COLO829 (cell line): ENCODE measurements at places on chromosomes 5 and 9.

DNA sequence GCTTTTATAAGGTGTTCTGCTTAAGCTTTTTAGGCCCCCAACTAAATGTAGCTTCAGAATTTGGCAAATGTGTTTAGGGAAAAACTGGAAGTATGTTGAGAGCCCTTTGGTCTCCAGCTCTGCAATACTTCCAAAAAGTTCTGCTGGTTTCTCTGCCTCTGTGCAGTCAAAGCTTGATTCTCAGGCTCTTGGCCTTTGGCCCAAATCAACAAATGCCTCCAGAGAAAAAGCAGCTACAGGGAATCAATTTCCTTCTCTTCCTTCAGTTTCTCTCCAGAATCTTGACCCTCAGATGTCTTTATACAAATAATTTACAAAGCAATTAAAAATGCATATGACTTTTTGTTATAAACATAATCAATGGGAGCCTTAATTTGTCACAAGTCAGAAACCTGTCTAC, 235.7 kb downstream of the COMMD10 start:
- DNase-seq = no peak

GRCh38 chr9:77856615-77857014, 175.0 kb downstream of the GNAQ start:
- no peak for DNase-seq

DNA sequence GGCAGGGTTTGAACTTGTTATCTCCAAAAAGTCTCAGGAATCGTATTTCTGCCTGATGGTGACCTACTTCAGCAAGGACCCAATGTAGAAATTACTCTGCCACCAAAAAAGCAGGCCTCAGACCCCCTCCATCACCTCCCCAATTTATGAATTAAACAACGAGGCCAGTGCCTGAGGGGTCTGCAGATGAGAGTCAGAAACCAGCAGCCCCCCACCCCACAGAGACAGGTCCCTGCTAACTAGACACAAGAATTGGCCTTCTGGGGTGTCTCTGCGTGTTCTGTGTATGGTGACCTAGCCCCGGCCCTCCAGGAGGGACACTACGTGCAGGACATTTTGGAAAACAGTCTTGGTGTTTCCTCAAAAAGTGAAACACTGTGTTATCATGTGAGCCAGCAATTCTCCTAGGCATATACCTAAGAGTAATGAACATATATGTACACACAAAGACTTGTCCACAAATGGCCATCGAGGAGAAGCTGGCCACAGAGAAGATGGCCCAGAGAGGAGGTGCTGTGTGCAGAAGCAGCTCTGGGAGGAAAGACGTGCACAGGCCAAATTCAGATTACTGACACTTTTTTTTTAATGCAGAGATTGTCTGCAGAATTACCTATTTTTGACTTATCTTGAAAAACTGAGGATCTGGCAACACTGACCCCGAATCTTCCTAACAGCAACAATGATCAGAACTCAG, 93.8 kb downstream of the ADAMTS2 start:
- DNase-seq = no peak

- no peak for DNase-seq
Observed at GRCh38 chr5:160833806-160834205, 18.2 kb downstream of the ATP10B start.

DNA sequence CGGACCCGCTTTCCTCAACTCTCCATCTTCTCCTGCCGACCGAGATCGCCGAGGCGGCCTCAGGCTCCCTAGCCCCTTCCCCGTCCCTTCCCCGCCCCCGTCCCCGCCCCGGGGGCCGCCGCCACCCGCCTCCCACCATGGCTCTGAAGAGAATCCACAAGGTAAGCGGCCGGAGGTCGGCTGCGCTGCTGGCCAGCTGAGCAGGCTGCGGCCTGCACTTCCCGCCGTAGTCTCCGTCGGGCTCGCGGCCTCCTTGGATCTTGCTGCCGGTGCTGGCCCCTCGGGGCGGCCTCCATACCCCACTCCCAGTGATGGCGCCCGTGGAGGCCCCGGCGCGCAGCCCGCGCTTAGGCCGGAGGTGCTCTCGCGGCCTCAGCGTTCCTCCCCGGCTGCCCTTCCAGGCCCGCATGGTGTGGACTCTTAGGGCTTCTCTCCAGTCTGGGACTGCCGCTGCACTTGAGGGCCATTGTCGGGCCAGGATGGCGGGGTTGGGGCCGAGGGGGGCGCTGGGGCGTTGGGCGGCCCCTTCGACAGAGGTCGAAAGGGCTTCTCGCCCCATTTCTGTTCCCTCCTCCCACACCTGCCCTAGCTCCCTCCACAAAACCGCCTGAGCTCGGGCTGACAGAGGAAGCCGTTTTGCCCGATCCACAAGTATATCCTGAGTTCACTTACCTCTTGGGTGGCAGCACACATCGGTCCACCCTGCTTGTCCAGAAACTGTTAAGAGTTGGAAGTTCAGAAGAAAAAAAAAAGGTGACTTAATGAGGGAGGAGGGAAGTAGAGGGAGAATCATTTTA, 714 bp downstream of the UBE2D2 start:
- no peak for DNase-seq

DNA sequence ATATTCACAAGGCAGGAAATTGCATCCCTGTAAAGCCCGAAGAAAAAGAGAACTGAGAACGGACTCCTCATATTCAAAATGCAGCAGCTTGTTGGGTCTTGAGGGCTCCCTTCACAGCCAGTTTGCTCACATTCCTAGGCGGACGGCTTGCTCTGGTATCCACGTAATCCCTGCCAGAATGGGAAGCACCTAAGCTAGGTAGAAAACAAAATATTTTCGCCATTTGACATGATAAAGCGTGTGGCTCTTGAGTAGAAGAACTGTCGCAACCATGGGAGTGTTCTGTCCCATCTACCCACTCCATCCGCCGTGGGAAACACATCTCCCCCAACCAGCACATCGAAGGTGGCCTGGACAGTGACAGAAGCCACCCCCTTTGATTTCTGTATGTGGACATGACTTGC, 183.1 kb downstream of the GAS1 start:
- DNase-seq = no peak

- no peak for DNase-seq
Observed at GRCh38 chr9:14029806-14030374, 284.1 kb downstream of the NFIB start.

- DNase-seq = no peak
Observed at GRCh38 chr5:120151181-120151580, 312.9 kb upstream of the PRR16 start.

DNA sequence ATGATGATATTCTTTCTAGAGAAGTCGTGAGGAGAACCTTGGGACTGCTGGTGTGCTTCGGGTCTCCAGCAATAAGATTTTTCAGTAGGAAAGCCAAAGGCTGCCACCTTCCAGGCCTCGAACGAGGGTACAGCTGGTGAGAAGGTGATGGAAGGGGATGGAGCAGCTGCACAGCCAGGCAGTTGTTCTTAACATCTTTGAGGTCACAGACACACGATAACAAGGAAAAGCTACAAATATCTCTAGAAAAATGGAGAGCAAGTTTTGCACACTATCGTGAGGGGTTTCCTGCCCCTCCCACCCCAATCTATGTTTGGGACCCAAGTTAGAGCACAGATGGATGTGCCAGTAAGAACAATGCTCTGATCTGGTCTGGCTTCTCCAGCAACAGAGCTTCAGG, 6.8 kb upstream of the IL7R start:
- no peak for DNase-seq

DNA sequence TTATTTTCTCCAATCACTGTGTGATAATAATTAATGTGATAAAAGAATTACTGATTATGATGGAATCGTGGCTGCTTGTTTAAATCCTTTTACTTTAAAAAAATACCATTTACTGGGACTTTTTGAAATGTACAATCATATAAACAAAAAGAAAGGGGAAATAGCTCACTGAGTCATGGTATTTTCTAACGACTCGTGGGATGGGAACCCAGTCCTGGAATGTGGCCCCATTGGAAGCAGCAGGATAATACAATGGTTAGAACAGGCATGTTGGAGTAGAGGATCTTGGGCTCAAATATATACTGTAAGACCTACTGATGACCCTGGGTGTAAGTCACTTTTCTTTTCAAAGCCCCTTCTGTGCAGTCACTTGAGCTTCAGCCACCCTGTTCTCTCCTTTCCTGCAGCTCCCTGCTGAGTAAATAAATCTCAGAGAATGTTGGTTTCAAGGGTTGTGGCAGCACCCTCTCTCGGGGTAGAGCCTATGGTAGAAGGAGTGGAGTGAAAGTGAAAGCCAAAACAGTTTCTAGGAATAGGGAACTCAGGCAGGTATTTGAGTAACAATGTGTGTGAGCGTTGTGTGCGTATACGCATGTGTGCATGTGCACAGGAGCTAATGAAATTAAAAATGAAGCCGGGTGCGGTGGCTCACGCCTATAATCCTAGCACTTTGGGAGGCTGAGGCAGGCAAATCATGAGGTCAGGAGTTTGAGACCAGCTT, 40.8 kb upstream of the LARP1 start:
- DNase-seq = no peak

- no peak for DNase-seq
Observed at GRCh38 chr5:52864884-52865283, 77.2 kb downstream of the ITGA1 start.

- DNase-seq = no peak
Observed at GRCh38 chr5:94249430-94249829, 369.0 kb downstream of the KIAA0825 start.

GRCh38 chr5:175922192-175922885, 45.8 kb downstream of the THOC3 start:
- DNase-seq = no peak

- no peak for DNase-seq
Observed at GRCh38 chr9:70677055-70677735, 262.7 kb upstream of the KLF9 start.

DNA sequence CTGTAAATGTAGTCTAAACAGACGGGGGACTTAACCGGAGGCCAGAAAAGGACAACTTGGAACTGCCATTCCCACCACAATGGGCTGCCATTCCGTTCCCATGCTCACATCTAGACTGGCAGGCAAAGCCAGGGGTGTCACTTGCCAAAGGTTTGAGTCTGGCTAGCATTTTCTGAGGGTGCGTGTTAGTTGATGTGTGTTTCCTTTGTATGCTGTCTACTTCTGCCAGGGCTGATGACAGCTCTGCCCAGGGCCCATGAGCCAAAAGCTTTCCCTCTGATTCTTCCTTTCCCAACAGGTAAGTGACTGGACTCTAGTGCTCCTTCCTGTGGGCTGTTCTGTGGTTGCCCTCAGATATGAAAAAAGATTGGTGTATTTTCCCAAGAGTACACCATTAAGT, 68.0 kb downstream of the ZNF608 start:
- DNase-seq = no peak

DNA sequence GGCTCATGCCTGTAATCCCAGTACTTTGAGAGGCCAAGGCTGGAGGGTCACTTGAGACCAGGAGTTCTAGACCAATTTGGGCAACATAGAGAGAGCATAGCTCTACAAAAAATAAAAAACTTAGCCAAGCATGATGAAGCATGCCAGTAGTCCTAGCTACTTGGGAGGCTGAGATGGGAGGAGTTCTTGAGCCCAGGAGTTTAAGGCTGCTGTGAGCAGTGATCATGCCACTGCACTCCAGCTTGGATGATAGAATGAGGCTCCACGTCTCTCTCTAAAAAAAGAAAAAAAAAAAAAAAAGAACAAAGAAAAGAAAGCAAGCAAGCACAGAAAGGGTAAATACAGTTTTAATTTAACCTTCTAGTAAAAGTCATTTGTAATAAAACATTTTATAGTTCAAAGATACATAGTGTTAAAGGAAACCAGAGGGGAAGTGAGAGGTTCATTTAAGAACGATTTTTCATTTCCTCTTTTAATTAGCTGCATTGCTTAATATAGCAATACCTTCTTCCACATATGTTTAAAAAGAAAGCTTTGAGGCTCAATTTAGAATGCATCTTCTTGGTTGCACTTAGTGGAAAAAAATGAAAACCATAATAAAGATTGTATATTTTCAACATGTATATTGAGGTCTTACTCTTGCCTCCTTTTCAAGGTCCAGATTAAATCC, 14.9 kb downstream of the GAPT start:
- DNase-seq = no peak

DNA sequence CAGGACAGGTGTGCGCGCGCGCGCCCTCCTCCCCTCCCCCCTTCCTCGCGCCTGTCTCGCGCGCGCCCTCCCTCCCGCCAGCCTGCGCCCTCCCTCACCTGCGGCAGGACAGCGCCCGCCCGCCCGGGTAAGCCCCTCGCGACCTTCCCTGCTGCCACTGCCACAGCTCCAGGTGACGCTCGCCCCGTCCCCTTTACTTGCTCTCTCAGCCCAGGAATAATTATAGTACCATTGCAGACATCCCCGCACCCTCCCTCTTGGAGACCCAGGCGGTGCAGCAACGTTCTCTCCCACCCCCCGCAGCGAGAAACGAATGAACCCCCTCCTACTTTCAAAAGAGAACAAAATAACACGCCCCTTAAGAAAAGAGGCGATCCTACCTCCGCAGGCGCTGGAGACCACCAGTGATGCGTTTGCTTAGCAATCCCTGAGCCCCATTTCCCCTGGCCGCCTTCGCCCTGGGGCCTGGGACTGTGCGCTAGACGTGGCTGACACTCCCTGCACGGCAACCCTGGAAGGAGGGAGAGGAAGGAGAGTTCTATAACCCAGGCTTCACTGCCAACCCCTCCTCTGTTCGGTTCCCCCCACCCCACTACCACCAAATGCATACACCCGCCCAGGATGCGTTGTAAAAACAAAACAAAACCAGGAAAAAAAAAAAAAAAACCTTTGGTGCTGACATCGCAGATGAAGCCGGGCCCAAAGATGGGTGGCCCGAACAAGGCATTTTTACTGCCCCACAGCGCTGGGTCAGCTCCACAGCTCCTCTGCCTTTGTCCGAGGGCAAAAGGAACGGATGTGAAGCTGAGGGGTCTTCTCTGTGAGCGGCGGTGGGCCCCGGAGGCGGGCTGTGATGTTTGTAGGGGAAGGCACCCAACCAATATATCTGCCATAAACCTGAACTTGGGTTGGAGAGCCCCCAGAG, 5.6 kb upstream of the PURA start:
- no peak for DNase-seq

GRCh38 chr9:2496934-2497333, 124.7 kb upstream of the VLDLR start:
- no peak for DNase-seq

DNA sequence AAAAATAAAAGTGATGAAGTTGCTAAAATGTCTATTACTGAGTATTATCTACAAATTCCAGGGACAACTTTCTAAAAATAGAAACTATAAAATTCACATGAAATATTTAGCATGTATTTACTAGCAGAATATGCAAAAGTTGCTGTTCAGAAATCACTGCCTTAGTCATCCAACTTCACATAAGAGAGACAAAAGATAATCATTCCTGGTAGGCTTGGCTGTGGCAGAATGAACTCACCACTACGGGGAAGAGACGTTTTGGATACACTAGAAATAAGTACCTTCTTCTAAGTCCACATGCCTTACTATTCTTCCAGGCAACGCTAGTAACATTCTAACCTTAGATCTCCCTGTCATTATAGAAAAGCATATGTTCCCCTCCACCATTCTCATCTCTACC, 272.2 kb downstream of the BNC2 start:
- no peak for DNase-seq
